NCI-H345 (cell line): ENCODE measurements at places on chromosomes 2 and 18.

GRCh38 chr2:80737047-80737446 is 432.5 kb upstream of the LRRTM1 start:
- DNase-seq, result no peak

GRCh38 chr2:39370101-39370500 is 67.0 kb downstream of the MAP4K3 start:
- no peak for DNase-seq

DNA sequence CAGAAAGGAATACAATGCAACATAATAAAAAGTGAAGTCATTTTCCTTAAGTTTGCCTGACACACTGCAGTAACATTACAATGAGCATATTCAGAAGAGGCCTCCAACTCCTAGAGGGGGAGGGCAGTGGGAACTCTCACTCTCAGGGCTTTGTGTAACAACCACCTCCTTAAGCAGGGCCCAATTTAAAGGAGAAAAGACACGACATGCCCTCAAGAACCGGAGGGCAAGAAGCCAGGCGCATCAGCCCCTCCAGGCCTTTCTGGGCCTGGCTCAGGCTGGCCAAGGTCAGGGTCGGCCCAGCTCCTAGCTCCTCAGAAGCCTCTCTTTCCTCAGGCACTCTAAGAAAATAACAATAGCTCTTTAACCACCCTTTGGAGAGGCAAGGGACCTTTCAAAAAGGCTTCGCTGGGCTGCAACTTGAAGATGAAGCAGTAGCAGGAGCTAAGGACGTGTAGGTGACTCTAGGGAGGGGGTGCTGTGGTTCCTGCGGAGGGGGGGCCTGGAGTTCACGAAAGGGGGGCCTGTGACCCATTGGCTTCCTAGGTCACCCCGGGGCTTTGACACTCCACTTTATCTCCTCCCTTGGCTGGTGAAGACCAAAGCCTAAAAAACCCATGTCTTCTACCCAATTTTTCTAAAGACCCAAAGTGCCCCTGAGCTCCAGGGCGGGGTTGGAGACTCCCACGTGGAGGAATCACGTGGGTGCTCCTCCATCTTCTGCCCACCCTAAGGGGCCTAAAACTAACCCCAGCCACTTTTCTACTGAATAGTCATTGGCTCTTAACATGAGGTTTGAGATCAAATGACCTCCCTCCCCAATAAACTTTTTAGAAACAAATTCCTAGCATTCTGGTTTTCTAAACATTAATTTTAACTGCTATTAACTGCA is 13.3 kb downstream of the SERTAD2 start:
- DNase-seq, result no peak

GRCh38 chr2:38315707-38316333 is 61.3 kb downstream of the ATL2 start:
- DNase-seq, result peak; percentile 35

- DNase-seq, result no peak
Measured at GRCh38 chr2:33136056-33136455, 189.3 kb downstream of the LTBP1 start.

DNA sequence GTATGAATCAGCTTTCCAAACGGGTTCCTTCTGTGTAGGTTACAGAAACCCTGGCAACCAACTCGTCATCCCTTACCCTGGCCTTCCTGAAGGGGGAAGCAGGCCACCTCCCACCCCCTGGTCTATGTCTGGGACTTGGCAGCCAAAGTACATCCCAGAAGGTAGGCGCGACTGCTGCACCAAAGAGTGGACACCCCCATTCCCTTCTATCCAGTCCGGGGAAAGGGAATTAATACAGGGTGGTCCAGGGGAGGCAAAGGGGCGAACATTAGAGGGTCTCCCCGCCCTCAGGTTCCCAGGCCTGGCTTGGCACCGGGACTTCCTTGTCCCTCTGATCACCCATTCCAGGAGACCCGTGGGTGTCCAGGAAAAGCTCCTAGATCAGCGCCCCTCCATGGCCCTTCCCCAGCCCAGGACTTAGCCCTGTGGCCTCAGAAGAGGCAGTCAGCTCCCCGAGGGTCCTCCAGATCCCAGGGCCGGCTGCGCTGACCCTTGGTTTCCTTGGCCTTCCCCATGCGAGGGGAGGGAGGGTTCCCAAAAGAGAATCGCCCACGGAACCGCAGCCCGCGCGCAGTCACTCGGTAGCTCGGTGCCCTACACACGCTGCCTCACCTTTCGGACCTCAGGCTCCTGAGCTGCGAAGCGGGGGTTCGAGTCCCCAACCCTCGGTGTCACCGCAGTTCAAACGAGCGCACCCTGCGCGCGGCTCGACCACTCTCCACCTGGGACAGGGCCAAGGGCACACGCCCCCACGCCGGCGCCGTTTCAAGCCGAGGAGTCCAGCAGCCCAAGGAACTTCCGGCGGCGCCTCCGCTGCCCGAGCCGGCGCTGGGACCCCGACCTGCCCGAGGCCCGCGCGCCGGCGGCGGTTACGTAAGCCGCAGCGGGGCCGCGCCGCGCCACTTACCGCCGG is at the start of gene PER2:
PER2 (minus strand) TSS at position 874 of the 913 bp plus-strand sequence. CDS start 10,674 bp downstream, outside the sequence.
- no peak for DNase-seq

DNA sequence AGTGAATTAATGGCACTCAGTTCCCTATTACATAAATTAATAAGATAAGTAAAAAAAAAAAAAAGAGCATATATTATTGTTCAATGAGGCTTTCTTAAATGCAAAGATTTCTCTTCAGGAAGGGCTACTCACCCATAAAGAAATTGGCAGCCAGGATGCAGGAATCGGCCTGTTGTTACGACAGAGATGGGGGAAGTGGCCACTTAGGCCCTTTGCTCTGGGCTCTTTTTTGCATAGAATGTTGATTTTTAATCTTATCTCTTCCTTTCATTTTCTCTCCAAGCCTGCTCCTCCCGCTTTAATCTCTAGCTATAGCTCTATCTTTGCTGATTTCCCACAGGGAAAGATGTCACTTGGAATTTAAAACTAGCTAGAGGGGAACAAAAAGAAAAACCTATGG is 391.8 kb upstream of the CRIM1 start:
- no peak for DNase-seq

DNA sequence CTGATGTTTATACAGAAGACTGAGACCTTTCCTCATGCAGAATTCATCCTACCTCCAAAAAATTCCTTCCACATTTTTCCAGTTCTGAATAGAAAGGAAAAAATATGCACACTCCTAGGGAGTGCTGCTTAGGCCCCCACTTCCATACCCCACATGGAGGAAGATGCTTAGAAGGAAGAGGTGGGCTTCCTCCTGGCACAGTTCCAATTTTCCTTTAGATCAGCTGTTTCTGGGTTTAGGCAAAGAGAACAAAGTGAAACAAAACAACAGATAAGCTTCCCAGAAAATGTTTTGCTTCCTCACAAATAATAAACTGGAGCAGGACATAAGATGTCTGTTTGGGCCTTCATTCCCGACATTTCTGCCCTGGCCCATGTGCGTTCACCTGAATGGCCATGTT is 172.6 kb downstream of the PRPF40A start:
- DNase-seq, result no peak

DNA sequence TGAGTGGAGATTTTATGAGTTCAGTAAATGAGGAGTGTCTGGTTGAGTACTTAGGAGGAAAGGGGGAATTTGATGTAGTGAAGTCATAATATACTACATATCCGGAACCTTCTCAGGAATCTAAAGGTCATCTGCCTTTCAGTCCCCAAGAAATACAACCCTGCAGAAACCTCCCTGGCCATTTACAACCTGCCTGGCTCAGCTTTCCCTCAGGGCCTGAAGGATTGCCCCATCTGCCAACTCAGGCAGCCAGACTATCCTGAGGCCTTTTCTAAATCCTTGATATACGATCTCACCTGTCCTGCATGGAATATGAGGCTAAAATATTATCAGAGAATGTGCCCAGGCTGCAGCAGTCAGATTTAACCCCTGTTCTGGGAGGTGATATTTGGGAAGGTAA is 165.4 kb upstream of the SPOPL start:
- no peak for DNase-seq

DNA sequence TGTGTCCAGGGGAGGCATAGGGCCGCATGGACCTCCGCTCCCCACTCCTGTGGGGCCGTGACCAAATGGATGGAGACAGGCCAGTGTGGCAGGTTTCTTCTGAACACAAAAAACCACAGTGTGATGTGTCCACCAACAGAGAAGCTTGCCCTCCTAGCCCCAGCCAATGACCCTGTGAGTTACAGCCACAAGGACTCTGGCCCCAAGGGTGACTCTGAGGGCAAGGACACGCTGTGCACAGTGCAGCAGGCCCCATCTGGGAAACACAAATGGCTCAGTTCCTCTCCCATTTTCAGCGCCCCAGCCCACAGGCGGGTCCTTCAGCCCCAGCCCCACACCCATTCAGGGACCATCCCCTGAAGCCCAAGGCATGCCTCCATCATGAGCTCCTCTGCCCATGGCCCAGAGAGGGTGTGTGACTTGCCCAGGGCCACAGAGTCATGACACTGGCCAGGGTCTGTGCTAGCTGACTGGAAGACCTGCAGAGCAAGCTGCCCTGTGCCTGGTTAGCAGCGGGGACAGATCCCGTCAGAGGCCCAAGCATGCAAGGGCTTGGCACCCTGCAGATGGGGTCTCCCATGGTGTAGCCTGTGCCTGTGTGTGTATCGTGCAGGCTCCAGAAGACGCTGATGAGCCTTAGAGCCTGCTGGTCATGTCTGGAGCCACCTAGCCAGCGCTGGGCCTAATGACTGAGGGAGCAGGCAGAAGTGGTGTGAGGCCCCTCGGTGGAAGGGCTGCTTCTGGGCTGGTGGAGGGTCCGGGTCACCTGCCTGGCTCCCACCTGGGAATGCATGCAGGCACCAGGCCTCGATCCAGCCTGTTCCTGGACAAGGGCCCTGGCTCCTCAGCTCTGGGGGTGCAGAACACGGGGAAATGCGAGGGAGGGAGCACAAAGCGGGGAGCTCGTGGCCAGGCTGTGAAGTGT is 47.7 kb downstream of the HS6ST1 start:
- DNase-seq, result no peak

DNA sequence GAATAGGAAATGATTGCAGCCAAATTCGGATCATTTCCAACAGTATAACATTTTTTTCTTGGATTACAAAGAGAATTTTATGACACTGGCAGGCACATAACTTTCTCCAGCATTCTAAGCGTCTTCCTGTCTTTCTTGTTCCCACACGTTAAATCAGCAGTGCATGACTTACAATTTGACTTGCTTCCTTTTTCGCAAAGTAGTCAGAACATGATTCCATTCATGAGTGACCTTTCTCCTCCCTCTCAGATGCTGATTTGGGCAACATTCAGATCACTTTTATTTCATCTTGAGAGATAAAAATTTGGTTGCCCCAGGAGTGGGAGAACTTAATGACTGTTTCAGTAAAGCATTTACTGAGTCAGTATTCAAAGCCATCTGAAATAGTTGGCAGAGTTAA is 858.7 kb upstream of the ACVR2A start:
- no peak for DNase-seq

- no peak for DNase-seq
Measured at GRCh38 chr2:37858725-37859267, 66.3 kb upstream of the RMDN2 start.

- DNase-seq, result no peak
Measured at GRCh38 chr18:58161659-58162058, 117.6 kb downstream of the NEDD4L start.

- no peak for DNase-seq
Measured at GRCh38 chr2:177000061-177000714, 212.4 kb upstream of the HNRNPA3 start.

GRCh38 chr2:240994171-240994896 is 4.1 kb upstream of the SNED1 start:
- DNase-seq, result no peak

DNA sequence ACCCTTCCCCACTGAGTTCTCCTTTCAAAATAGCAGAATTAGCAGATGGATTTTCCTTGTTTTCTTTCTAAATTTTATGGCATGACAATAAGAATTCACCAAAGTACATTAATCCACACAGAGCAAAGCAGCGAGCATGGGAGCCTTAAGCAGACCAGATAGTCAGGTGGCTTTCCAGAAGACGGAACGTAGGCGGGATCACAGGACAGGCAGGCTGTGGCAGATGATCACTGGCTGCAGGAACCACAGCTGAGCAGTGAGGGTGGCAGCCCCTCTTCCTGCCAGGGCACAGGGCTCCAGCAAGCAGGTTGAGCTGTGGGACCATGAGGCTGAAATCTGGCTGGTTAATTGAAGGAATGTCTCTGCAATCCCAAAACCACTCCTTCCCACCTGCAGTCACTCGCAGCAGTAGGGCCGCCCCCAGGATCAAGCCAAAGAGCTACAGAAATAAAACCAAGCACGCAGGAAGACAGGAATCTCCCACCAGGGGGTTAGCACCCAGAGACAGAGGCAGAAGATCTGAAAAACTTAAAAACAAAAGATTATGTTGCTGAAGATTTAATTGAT is 259.9 kb downstream of the EIPR1 start:
- no peak for DNase-seq

- no peak for DNase-seq
Measured at GRCh38 chr18:76467371-76468190, 27.5 kb downstream of the ZNF516 start.

GRCh38 chr2:177352441-177353186 is 40.0 kb upstream of the AGPS start:
- DNase-seq, result no peak

- DNase-seq, result no peak
Measured at GRCh38 chr18:24187049-24187448, 48.2 kb downstream of the CABYR start.

- DNase-seq, result no peak
Measured at GRCh38 chr2:227891673-227892072, 20.2 kb downstream of the DAW1 start.

DNA sequence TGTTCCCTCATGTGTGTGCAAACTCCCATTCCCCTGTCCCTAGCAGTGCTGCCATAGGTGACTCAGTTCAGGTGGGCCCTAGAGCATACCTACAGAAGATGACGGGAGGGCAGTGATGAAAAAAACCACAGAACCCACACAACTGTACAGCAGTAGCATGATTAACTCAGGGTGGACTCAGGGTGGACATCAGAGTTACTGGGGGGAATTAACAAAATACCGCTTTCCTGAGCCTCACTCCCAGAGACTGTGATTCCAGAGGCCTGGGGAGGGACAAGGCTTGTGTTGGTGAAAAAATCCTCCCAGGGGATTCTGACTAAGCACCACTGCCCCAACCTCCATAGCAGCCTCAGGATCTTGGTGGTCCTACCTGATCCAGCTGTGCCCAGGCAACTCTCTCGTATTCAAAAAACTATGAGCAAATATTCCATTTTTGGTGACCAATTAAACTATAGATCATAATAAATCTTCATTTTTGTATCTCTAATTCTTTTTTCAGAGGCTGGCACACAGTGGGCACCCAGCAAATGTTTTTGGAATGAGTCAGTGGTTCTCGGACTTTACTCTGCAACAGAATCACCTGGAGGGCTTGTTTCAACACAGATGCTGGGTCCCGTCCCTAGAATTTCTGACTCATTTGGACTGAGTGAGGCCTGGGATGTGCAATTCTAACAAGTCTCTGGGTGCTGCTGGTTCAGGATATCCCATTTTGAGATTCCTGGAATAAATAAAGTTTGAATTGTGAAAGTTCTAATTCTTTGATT is 84.1 kb upstream of the NABP1 start:
- no peak for DNase-seq

DNA sequence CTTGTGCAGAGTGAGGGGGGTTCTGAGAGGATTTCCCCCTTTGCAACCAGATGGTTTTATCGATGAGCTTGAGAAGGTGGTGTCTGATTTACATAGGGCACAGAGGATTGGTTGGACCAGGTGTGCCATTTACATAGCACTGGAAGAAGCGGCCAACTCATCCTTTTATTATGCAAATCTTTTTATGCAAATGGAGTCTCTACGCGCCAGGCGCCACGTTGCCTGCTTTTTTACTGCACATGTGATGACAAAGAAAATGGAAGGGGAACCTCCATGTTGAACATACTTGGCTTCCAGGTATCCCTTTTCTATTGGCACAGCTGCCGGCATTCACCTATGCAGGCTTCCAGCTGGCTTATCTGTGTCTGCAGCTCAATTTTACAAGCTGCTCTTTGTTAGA is 18.4 kb upstream of the TXNL4A start:
- peak; percentile 58 for DNase-seq
